ENCODE measurements at places on chromosomes 6 and 20.

DNA sequence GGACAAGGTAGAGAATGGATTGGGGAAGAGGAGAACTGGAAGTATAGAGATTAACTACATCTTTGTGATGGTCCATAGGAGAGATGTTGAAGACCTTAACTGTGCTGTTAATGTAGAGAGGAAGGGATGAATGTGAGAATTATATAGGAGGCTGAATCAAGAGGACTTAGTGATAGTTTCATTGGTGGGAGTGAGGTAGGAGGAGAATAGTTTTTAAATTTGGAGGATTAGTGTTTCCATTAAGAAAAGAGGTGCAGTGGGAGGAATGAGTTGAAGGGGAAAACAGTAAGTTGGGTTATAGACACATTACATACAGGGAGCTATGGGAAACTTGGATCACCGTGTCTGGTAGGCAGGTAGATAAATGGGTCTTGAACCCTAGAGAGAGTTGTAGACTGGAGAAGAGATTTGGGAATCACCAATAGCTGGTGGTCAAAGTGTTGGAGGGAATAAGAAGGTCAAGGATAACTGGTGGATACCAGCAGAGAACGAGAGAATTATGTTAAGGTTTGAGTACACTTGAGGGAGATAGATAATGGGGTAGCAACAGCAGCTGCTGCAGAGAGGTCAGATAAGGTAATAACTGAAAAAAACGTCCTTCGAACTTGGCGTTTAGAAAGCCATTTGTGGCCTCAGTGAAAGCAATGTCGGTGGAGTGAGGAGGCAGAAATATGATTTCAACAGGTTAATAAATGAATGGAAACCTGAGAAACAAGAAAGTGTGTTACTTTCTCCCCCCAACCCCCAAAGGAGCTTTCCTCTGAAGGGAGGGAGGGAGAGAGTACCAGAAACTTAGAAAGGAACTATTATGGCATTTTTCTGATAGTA lies 3.1 kb downstream of the C6orf89 start:
- DNase-seq, result no peak

DNA sequence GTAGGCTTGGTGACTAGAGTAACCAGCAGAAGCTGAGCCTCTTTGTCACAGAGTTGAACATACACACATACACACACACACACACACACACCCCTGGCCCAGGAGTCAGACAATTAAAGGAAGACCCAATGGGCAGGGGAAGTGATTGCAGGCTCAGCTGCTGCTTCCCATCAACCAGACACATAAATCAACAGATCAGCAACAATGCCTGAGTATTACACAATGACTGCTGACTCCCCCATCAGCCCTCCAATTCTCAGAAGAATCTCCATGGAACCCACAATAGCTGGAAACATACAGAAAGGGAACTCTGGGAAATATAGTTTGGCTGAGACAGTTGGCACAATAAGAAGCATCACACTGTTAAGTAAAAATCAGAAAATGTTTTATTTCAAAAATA lies 270.4 kb upstream of the PLCB4 start:
- no peak for DNase-seq

DNA sequence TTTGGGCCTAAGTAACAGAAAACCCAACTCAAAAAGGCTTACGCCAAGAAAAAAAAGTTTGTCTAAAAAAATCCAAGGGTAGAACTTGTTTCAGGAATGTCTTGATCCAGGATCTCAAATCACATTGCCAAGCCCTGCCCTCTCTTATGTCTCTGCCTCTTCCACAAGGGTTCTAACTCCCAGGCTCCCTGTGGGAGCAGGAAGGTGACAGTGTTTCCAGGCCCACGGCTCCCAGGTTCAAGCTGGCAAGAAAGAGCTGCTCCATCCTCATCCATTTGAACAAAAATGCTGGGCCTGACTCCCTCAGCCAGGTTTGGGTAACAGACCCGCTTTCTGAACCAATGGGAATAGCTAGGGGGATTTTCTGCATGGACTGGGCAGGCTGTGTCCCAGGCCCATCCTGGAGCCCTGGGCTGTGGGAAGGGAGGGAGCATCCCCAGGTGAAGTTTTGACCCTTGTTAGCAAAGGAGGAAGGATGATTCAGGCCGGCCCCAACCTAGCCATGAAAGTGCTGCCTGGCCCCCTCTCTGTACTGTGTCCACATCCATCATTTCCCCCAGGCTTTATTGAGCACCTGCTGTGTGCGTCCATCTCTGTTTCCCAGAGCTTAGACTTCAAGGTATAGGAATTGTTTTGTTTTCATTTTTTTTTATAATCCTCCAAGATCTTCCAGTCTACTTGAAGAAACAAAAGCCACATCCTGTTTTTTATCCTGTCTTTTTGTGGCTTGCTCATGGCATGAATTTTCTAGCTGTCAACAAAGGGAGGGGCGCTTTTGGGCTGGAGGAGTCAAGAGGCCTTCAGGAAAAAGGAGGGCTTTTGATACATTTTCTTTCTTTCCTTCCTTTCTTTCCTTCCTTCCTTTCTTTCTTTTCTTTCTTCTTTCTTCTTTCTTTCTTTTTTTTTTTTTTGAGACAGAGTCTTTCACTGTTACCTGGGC lies 159.8 kb downstream of the TFAP2C start:
- no peak for DNase-seq

- DNase-seq, result peak; percentile 34
Observed at GRCh38 chr20:50226093-50226974, 35.7 kb downstream of the CEBPB start.

DNA sequence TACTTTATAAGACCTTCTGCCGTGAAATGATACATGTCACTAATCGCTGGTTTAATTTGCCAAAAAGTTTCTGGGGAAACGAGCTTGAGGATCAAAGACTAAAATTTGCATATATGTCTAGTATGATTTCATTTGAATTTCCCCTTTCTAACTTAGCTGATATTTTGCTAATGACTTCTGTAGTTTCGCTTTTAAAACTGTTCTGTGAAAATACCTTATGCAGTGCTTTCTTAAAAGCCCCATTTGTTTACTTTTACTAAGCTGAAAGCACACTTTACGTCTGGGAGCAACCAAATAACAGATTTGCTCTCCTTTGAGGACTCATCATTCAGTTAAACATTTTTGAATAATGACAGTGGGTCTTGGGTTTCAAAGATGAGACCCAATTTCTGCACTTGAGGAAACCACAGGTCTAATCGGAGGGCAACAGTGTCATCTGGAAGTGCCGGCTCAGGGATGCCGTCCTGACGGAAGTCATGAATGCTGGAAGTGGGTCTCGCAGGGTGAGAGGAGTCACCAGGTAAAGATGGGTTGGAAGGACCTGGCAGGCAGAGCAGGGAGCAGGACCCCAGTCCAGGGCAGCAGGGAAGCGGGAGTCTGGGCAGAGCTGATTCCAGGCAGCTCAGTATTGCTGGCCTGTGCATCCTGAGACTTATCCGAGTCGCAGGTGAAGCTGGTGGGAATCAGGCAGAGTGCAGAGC lies 33.2 kb downstream of the PLEKHG1 start:
- no peak for DNase-seq

GRCh38 chr20:64145458-64146300 lies 18.6 kb upstream of the MYT1 start:
- no peak for DNase-seq

DNA sequence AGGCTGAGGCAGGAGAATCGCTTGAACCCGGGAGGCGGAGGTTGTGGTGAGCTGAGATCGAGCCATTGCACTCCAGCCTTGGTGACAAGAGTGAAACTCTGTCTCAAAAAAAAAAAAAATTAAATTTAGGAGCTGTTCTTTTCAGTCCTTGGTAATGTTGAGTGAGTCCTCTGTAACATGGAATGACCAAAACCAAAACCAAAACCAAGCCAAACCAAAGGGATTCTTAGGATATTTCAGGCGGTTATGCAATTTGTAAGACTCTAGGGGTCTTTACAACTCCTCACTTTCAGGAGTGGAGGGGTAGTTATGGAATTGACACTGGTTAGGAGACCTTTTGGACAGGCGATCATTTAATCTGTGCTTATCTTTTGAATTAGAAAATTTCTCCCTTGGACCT lies 15.8 kb downstream of the TIAM2 start:
- no peak for DNase-seq

DNA sequence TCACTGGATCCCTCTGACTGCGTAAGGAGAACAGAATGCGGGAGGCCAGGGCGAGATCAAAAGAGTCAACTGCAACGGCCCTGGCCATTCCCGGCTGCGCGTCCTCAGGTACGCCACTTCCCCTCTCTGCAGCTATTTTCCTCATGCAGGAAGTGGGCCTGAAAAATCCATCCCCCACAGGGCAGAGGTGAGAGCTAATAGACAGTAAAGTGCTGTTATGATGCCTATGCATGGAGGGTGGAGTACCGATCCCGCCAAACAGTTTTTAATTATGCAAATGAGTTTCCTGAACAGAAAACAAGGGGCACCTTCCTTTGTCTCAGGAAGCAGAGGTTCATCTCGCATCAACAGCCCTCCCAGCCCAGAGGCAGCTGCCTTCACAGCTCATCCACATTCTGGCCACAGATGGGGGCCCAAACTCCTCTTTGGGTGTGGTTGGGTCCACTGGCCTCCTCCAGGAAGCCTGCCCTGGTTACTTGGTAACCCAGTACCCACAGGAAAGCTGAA lies 9.3 kb downstream of the PREX1 start:
- DNase-seq, result no peak

- DNase-seq, result no peak
Observed at GRCh38 chr6:19298421-19298820, 538.7 kb upstream of the ID4 start.

- no peak for DNase-seq
Observed at GRCh38 chr20:19368351-19368750, 155.9 kb downstream of the SLC24A3 start.

GRCh38 chr20:24370249-24370648 lies 99.2 kb upstream of the SYNDIG1 start:
- no peak for DNase-seq

GRCh38 chr6:142786476-142786875 lies 158.5 kb downstream of the HIVEP2 start:
- no peak for DNase-seq

- DNase-seq, result no peak
Observed at GRCh38 chr20:8602389-8603116, 466.3 kb upstream of the PLCB4 start.

- DNase-seq, result no peak
Observed at GRCh38 chr6:135266675-135267074, 85.6 kb downstream of the MYB start.

DNA sequence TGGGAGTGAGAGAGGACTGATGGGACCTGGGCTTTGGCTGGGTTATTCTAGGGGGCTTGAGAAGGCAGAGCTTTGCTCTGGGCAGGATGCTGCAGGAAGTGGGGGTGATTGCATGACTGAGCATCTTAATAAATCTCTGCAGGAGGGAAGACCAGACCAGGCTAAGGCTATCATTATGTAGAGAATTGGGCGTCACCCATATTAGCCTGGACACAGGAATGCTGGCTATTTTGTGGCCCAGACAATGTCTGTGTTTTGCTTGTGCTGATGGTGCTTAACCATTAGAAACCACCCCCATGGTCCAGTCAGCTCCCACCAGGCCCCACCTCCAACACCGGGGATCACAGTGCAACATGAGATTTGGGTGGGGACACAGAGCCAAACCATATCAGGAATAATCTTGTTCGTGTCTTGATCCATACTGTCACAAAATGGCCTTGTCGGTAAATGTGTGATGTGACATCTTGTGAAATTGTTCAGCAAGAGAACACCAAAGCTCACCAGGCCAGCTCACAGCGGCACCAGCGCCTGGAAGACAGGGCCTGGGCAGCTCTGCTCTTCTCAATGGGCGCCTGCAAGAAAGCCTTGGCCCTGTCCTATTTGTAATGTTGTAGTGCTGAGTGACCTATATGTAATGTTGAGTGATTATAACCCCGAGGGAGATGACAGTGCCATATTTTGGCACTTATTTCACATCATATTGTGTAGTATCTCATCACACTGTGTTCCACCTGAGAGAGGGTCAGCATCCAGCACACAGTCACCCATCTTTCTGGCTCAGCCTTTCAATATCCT lies 211.8 kb downstream of the QKI start:
- no peak for DNase-seq

- DNase-seq, result no peak
Observed at GRCh38 chr6:157770946-157771345, 52.1 kb upstream of the SNX9 start.

DNA sequence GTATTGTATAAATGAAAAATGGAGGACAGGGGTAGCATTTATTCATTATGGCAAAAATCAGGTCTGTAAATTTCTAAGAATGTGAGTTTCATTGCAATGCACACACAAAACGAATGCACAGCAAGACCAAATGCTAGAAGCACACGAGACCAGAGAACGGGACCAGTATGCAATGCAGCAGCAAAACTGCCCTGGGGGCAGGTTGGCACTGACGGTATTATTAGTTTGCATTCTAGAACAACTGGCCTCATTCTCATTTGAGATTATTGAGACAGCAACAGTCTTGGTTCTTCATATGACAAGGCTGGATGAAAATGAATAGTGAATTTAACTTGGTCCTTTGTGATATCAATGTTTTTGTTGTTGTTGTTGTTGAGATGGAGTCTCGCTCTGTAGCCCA lies 9.0 kb upstream of the MTRES1 start:
- DNase-seq, result no peak

GRCh38 chr6:137111296-137112066 lies 62.0 kb downstream of the IL22RA2 start:
- no peak for DNase-seq

DNA sequence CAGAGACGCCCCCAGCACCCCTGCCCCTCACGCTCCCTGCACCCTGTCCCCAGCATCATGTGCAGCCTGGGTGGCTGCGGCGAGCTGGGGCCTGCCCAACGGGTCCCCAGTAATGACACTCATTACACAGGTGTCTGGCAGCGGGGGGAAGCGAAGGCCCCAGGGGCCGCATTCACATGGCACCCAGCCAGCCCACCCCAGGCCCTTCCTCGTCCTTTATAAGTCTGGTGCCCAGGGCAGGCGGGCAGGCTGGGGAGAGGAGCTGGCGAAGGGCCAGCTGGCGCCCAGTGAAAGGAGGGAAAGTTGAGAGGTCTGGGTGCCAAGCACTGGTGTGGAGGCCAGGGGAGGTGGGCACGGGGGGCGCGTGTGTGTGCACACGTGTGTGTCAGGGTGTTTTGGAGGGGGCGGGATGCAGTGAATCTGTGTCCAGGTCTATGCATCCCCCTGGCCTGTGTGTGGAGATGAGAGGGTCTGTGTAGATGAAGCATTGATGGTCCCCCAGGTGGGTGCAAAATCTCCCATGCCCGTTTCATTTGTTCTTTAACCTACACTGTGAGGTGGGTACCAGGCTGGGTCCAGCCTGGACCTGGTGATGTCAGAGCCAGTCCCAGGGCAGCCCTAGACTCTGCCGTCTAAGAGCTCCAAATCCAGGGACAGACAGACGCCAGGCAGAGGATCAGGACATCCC lies 105.3 kb downstream of the CEBPB start:
- no peak for DNase-seq

- DNase-seq, result no peak
Observed at GRCh38 chr6:135701426-135701825, 150.1 kb upstream of the PDE7B start.

- no peak for DNase-seq
Observed at GRCh38 chr20:47319517-47320252, 36.8 kb downstream of the ZMYND8 start.

GRCh38 chr6:38020593-38020992 lies 201.1 kb downstream of the ZFAND3 start:
- DNase-seq, result no peak

Measured in stimulated activated CD8-positive, alpha-beta memory T cell treated with anti-CD3 and anti-CD28 coated beads, Interleukin-2, amount 100 ng/mL, for 48 hours (primary cell).